ENCODE measurements at places on chromosomes 1 and 21.

GRCh38 chr1:78519446-78519845, 28.7 kb downstream of the PTGFR start:
- DNase-seq, result no peak

GRCh38 chr1:101310506-101310905, 73.7 kb downstream of the S1PR1 start:
- no peak for DNase-seq

GRCh38 chr1:202599669-202600431, 110.4 kb downstream of the SYT2 start:
- peak; percentile 80 for DNase-seq

DNA sequence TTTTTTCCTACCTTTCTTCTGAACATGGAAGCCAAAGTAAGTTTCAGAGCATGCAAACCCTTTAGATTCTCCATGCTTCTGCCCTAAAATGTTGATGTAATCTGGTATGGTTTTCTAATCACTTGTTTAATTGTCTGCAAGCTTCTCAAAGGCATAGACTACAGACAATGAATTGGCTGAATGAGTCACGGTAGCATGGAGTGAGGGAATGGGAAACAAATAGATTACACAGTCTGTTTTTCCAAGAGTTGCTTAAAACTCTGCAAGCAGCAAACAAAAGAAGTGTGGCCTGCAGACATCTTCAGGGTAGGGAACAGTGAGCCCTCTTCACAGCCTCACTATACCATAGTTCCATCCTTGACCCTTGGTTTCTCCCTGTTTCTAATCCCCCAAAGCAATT, 326.0 kb downstream of the BARHL2 start:
- DNase-seq, result peak; percentile 28

GRCh38 chr1:152451254-152451653, 37.2 kb upstream of the CRNN start:
- peak; percentile 11 for DNase-seq

- no peak for DNase-seq
Measured at GRCh38 chr1:99992760-99993467, 23.1 kb downstream of the SLC35A3 start.

Data from NT2/D1 (cell line).